ENCODE measurements at places on chromosomes 7 and 10.

GRCh38 chr10:44387853-44388251 lies 3.0 kb upstream of the CXCL12 start:
- DNase-seq: no peak

DNA sequence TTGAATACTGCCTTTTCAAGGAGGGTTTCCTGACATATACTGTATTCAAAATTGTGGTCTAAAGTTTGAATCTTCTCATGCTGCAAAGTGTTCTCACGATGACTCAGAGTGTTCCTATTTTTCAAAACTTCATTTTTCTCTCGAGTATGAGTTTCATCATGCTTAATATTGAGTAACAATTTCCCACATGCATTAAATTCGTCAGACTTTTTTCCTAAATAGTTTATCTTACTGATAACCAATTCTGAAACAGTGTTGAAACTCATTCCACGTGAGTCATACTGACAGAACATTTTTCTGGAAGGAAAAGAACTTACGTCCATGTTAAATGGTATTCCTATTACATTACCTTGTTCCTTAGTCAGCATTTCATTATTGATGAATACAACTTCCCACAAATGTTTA lies 44.1 kb downstream of the ZNF33B start:
- no peak for DNase-seq

DNA sequence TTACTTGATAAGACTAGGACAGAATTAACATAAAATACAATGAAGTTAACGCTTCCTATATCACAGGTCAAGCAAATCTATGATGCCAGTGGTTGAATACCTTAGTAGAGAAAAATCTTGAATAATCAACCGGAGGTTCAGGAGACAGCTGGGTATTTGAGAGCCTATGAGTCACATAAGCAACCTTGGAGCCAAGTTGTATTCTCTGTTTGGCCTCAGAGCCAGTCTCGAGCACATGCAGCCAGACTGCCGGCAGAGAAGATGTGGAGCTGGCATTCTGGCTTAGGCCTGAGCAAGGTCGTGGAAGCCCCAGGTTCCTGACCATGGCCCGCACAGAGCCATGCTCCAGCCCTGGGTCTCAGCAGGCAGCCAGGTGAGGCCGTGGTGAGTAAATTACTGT lies 90.3 kb downstream of the FAM204A start:
- DNase-seq: no peak

- DNase-seq: no peak
Measured at GRCh38 chr10:96374639-96374984, 15.8 kb upstream of the OPALIN start.

DNA sequence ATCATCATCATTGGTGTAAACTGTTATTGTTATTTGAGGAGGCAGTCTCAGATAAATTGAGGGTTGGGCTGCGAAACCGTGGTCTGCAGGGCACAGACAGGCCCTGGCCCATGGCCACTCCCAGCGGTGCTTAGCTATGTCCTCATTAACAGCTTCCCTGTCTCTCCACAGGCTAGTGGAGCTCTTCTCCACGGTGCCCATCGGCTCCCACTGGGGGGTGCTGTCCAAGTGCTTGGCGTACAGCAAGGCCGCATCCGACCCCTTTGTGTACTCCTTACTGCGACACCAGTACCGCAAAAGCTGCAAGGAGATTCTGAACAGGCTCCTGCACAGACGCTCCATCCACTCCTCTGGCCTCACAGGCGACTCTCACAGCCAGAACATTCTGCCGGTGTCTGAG lies 21.6 kb downstream of the GPR26 start:
- DNase-seq: no peak

DNA sequence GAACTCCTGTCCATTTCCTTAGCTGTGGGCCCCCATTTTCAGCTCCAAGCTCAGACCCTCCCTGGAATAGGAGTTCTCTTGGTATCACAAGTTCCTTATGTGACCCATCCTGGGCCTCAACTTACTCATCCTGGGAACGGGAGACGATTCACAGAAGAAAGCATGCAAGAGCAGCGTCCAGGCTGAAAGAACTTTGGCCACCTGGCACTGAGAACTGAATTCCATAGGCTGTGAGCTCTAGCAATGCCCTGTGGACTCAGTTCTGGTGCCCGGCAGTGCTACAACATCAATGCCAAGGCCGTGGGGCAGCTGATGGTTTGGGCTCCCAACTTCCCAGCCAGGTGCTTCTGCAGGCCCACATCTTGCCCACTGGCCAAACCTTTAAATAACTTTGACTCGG lies 3.9 kb upstream of the CUEDC2 start:
- DNase-seq: no peak

- DNase-seq: no peak
Measured at GRCh38 chr10:128070721-128071416, 55.4 kb downstream of the MKI67 start.

GRCh38 chr7:137871170-137871915 lies 24.6 kb upstream of the DGKI start:
- DNase-seq: no peak

- no peak for DNase-seq
Measured at GRCh38 chr10:34816085-34816496, 995 bp upstream of the PARD3 start.

- no peak for DNase-seq
Measured at GRCh38 chr10:70063418-70064098, 10.9 kb downstream of the MACROH2A2 start.

DNA sequence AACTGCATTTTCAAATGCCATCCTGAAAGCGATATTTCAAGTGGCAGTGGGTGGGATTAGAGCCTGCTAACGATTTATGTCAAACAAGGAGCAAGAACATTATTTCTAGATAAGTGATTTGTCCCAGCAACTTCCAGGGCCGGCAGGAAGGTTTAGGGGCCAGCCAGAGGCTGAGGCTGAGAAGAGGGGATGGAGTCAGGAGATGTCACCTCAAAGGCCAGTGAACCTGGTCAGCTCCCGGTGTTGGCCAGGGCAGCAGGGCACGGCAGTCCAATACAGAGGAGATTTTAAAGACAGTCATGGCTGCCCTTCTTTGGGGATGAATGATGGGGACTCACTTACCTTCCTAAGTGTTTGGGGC lies 105.7 kb upstream of the PPIF start:
- no peak for DNase-seq

DNA sequence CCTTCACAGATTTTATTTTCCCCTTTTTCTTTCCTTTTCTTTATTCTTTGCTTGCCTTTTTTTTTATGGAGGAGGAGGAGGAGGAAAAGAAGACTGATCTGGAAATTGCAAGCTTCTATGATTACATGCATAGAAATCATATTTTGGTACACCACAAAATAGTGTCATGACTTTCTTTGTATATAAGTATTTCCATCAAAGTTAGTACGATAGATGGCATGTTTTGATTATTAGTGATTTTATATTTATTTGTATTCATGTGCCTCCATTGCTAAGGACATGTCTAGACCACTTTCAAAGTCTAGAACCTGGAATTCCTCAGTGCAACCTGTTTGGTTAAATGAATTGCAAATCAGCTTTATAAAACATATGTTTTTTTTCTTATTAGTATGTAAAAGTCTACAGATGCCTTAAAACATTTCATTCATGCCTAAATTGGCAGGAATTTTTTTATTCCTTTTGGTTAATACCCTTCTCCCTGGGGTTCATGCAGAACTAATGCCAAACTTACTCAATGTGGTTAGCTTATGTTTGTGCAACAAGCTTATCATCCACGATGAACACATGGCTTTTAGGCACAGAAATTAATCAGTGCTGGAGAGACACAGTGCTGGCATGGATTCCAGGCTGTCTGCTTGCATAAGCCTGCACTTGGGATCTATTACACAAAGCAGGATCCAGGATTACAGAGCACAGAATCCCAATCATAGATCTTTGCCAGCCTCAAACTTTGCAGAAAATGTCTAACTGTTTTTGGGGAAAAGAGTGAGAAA lies 213.1 kb downstream of the CHRM2 start:
- DNase-seq: no peak

DNA sequence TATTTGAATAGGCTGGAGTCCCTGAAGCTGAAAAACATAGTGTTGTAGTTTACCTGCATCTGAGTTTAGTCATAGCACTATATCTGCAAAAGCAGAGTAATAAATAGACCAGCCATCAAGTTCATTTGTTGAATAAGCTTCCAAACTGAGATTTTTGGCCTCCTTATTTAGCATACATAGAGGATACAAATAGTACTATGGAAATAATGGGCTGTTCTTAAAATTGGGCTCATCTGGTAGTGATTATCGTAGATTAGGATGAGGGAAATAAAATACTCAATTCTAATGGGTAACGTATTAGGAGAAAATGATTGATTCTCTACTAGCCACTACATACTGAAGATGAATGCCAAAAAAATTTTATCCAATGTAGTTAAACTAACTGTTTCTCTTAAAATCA lies 41.4 kb upstream of the TMEM196 start:
- DNase-seq: no peak

DNA sequence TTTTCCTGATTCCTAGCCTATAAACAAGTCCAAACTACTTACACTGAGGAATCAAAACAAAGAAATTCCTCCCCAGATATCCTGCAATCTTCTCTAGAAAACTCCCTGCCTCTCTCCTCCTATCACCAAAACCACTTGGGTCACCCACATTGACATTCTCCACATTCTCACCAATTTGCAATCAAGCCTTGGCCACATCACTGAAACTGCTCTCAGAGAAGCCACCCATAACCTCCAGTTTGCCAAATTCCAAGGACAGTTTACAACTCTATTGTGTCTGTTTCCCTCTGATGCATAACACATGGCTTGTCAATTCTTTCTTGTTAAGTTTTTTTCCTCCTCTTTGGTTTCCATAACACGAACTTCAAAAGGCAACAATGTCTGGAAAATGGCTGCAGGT lies 233.5 kb downstream of the XPNPEP1 start:
- no peak for DNase-seq
